ENCODE measurements at places on chromosomes 5 and 9. TPM values are rescaled to one million over a fixed set of nuclear protein-coding genes. Genes with fewer than 3 reads are reported as not detected.

GRCh38 chr5:119706049-119706448 is 76.7 kb downstream of the FAM170A start:
- no peak overlapping the region for H3K4me3 ChIP-seq
- DNase-seq, result no peak
- H3K36me3 ChIP-seq, result no peaks in the 10 kb centered on the region

DNA sequence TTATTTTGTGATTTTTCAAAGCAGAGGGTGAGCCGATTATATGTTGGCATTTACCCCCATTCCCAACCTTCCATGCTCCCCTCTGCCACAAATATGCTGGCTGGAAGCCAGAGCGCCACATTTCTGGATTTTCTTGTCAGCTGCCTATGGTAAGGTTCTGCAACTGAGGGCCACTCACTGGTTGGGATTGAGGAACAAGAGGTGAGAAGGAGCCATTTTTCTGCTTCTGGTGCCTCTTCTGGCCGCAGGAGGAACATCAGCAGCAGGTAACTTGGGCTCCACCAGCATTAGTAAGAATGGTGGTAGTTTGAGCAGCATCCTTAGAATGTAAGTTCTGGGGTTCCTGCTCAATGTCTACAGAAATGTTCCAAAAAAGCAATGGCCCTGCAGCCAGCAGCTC is 159.5 kb upstream of the MAST4 start:
- H3K36me3 ChIP-seq, result no peaks in the 10 kb centered on the region
- H3K27me3 ChIP-seq, result no peaks in the 10 kb centered on the region
- peak overlapping the region; percentile 79 for H3K27ac ChIP-seq
- no peak for DNase-seq

Gene TSSK1B
- not detected for total RNA-seq

Gene MORN5
- total RNA-seq, result not detected

Gene CCL28
- total RNA-seq, result 0.28 TPM

DNA sequence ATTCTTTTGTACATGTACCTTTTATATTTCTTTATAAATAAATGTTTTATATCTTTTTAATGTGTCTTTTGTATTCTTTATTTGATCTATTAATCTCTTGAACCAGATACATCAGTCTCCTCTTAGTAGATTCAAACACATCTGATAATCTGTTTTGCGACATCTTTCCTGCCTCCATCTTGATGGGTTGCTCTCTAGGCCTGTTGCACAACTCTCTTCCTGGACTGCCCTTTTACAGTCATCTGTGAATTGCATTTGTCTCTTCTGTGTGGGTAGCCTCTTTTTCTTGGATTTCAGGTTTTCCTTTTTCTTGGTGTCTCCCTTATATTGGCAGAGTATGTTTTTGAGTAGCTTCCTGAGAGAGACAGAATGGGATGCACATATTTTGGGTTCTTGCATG is 6.2 kb downstream of the ZFYVE16 start:
- H3K4me3 ChIP-seq, result no peak overlapping the region
- H3K27ac ChIP-seq, result no peak overlapping the region
- no peaks in the 10 kb centered on the region for H3K4me1 ChIP-seq
- peaks cover 26% of the 10 kb centered on the region for H3K36me3 ChIP-seq
- DNase-seq, result no peak
- H3K27me3 ChIP-seq, result no peaks in the 10 kb centered on the region

- H3K4me3 ChIP-seq, result no peak overlapping the region
- H3K27me3 ChIP-seq, result no peaks in the 10 kb centered on the region
- no peaks in the 10 kb centered on the region for H3K36me3 ChIP-seq
- DNase-seq, result peak; percentile 19
Observed at GRCh38 chr9:13688990-13689600, 409.6 kb upstream of the MPDZ start.

GRCh38 chr9:82599336-82599949 is 463.5 kb downstream of the RASEF start:
- H3K4me3 ChIP-seq, result no peak overlapping the region
- DNase-seq, result no peak
- H3K27ac ChIP-seq, result no peak overlapping the region
- peaks cover 4% of the 10 kb centered on the region for H3K4me1 ChIP-seq
- no peaks in the 10 kb centered on the region for H3K36me3 ChIP-seq
- no peaks in the 10 kb centered on the region for H3K27me3 ChIP-seq

- H3K27me3 ChIP-seq, result no peaks in the 10 kb centered on the region
- H3K4me3 ChIP-seq, result no peak overlapping the region
- DNase-seq, result no peak
- no peak overlapping the region for H3K27ac ChIP-seq
- no peaks in the 10 kb centered on the region for H3K4me1 ChIP-seq
Observed at GRCh38 chr5:108735790-108736189, 11.9 kb upstream of the FER start.

GRCh38 chr5:180860273-180860886 is 696 bp downstream of the ZFP62 start:
- peaks cover 10% of the 10 kb centered on the region for H3K4me1 ChIP-seq
- peak overlapping the region; percentile 96 for H3K27ac ChIP-seq
- H3K27me3 ChIP-seq, result no peaks in the 10 kb centered on the region
- H3K36me3 ChIP-seq, result peaks cover 27% of the 10 kb centered on the region
- no peak for DNase-seq
- peak overlapping the region; percentile 76 for H3K4me3 ChIP-seq

Gene COL5A1
- 8.1 TPM for total RNA-seq

DNA sequence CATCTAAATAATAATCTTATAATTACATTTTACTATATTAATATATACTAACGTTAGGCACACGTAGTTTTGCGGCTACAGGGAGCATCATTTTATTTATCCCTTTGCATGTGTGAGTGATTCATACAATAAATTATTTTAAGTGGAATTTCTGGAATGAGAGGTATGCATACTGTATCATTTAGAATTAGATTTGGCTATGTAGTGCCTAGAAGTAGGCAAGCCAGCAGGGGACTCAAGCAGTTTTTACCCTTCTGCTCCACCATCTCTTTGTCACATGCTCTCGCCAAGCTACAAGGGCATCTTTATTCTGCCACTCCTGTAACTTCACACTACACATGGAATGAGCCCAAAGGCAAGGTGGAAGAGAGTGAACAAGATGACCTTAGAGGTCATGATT is 60.8 kb downstream of the MEGF10 start:
- no peaks in the 10 kb centered on the region for H3K27me3 ChIP-seq
- H3K36me3 ChIP-seq, result no peaks in the 10 kb centered on the region
- H3K27ac ChIP-seq, result no peak overlapping the region

Gene HMGXB3
- total RNA-seq, result 17.2 TPM

DNA sequence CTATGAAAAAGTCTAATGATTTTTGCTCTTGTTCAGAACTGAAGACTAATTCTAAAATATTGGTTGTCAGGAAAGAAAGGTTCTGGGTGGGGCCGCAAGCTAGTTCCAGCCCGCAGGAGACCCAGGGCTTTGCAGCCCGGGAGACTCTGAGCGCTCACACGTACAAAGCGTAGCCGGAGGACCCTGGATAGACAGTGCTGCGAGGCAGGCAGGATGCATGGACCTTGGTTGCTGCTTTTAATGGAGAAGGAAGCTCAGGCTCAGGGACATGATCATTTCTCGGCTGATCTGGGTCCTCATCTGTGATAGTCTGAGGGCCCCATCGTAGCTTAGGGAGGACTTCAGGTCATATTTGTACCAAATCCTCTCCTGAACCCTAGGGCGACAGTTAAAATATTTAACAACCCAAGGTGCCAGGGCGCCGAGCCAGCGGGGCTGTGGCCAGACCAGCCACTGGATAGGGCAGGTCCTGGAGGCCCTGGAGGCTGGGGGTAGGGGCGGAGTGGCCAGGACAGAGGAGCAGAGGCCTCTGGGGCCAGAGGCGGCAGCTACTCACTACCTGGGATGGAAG is 70.1 kb upstream of the UNC5A start:
- H3K27ac ChIP-seq, result no peak overlapping the region
- no peaks in the 10 kb centered on the region for H3K36me3 ChIP-seq
- H3K4me1 ChIP-seq, result peaks cover 13% of the 10 kb centered on the region
- H3K4me3 ChIP-seq, result no peak overlapping the region
- peaks cover 78% of the 10 kb centered on the region for H3K27me3 ChIP-seq

Gene SPATA24
- total RNA-seq, result 12.9 TPM

Gene ST8SIA4
- total RNA-seq, result 5.0 TPM

DNA sequence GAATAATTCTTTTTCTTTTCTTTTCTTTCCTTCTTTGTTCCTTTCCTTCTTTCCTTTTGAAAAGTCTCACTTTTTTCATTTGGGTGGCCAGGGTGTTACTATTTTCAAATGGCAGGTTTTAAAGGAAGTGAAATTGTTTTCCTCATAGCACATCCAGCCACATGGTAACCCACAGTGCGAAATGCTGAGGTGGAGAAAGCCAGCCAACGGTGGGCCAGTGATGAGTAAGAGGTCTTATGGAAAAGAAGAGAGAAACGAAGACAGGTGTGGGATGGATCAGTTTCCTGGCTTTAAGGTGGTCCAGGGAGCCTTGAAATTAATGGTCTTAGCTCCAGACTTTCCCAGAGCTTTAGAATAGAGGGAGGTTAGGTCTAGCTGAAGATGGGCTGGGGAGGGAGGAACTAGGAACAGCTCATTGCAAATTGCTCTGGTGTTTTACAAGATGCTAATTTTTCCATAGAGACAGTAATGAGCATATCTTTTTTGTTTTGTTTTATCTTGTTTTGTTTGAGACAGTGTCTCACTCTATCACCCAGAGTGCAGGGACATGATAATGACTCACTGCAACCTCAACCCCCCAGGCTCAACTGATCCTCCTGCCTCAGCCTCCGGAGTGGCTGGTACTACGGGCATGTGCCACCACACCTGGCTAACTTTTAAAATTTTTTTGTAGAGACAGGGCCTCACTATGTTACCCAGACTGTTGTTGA is 17.8 kb downstream of the ITK start:
- no peak overlapping the region for H3K27ac ChIP-seq
- no peaks in the 10 kb centered on the region for H3K36me3 ChIP-seq
- peaks cover 5% of the 10 kb centered on the region for H3K4me1 ChIP-seq
- H3K27me3 ChIP-seq, result peaks cover 39% of the 10 kb centered on the region
- DNase-seq, result no peak

DNA sequence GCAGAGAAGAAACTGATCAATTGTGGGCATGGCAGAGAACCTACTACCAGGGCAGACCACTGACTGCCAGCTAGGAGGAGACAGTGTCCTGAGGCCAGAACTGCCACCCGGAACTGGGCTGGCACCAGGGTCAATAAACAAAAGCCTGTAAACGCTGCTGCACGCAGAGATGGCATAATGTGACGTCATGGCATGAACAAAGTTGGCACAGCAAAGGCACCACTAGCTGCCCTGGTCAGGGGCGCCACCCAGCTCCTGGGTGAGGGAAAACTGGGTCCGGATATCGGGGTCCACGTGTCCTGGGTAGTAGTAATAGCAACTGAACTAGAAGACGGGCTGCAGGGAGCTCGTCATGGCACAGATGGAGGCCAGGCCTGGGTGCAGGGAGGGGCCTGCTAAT is 32.1 kb downstream of the DYNC2I2 start:
- H3K4me1 ChIP-seq, result peaks cover 24% of the 10 kb centered on the region
- no peak overlapping the region for H3K27ac ChIP-seq
- no peak for DNase-seq

- H3K27me3 ChIP-seq, result no peaks in the 10 kb centered on the region
- no peaks in the 10 kb centered on the region for H3K4me1 ChIP-seq
- H3K4me3 ChIP-seq, result no peak overlapping the region
Observed at GRCh38 chr9:81344366-81344765, 345.0 kb downstream of the TLE1 start.

DNA sequence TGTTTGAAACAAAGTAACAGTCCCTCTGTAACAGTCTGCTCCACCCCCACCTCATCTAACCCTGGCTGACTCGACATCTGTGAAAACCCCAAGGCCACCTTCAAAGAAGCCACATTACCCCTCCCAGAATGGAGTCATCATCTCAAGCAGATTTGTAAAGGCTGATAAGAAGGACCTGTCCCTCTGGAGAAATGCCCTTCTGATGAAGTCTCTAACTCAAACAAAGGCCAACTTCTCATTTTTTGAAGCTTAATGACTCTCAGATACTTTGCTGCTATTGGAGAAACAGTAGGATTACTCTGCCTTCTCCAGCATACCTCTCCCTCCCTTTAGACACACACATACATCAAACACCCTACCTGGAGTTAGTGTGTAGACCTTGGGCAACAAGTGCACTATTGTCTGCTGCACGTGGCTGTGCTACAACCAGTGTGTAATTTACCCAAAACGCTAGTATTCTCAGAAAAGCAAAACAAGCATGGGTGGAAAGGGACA is 5.3 kb upstream of the SUSD1 start:
- H3K4me1 ChIP-seq, result no peaks in the 10 kb centered on the region
- DNase-seq, result no peak
- no peak overlapping the region for H3K27ac ChIP-seq
- no peak overlapping the region for H3K4me3 ChIP-seq
- no peaks in the 10 kb centered on the region for H3K27me3 ChIP-seq

DNA sequence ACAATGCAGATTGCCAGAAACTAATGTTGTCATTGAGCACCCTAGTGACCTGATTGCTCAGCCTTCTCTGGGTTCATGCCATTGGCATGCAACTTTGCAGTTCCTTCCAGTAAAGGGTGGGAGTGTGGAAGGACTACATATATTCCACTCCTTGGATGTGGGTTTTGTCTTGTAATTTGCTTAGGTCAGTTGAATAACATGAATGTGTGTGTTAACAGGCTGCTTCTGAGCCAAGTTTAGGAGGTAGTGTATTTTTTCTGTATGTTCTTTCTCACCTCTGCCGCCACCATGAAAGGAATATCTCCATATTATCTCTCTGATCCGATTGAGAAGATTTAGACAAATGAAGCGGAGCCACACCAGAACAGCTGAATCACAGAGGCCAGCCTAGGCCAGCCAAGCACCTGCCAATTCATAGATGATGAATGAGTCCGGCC is 1929.6 kb upstream of the CDH6 start:
- no peak for DNase-seq
- no peaks in the 10 kb centered on the region for H3K4me1 ChIP-seq
- H3K27ac ChIP-seq, result no peak overlapping the region
- no peaks in the 10 kb centered on the region for H3K27me3 ChIP-seq

DNA sequence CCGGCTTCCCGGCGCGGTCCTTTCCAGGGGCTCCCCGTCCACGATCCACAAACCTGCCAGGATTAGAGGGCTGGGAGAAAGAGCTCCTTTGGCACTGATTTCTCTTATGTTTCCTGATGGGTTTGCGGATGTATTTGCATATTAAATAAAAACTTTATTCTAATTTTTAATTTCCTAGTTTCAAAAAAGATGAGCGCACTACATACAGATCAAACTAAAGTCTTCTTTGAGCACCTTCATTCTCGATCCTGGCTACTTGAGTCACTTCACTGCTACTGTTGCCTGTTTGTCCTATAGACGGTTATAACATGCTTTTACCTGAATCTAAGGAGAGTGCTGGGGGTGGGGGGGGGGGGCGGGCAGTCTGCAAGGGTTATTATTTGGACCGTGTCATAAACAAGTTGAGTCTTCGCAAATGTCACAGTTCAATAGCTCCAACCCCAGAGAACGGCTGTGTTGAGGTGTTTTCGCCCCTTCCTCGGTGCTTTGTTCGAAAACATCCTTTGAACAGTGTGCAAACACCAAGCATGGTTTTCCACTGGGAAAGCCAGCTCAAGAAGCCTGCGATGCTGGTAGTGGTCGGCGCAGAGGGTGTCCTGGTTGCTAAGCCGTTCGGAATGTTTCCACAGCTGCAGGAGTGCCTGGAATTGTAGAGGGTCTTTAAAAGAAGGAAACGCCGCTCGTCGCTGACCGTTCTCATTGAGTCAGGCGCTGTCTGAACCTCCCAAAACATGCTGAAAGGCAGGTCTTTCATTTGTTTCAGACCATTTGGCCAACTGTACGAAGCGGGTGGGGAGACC is 1.1 kb upstream of the STK10 start:
- H3K4me1 ChIP-seq, result peaks cover 35% of the 10 kb centered on the region
- no peak for DNase-seq
- no peaks in the 10 kb centered on the region for H3K27me3 ChIP-seq
- no peak overlapping the region for H3K27ac ChIP-seq
- no peaks in the 10 kb centered on the region for H3K36me3 ChIP-seq

GRCh38 chr9:82580921-82581320 is 482.0 kb downstream of the RASEF start:
- no peaks in the 10 kb centered on the region for H3K36me3 ChIP-seq
- no peaks in the 10 kb centered on the region for H3K27me3 ChIP-seq
- H3K4me3 ChIP-seq, result no peak overlapping the region
- DNase-seq, result no peak
- H3K27ac ChIP-seq, result no peak overlapping the region
- H3K4me1 ChIP-seq, result no peaks in the 10 kb centered on the region

Gene ENTREP1
- 31.3 TPM for total RNA-seq
